Psoas muscle (tissue), 8 donors: ENCODE measurements at places on chromosomes 4 and X. TPM values are rescaled to one million over a fixed set of nuclear protein-coding genes. Genes with fewer than 3 reads are reported as not detected.

- no peaks in the 10 kb centered on the region for H3K4me1 ChIP-seq
- no peaks in the 10 kb centered on the region for H3K27me3 ChIP-seq
- no peaks in the 10 kb centered on the region for H3K36me3 ChIP-seq
- H3K27ac ChIP-seq: no peak overlapping the region
- no peak overlapping the region for H3K4me3 ChIP-seq
- no peak for DNase-seq
Measured at GRCh38 chr4:73864365-73864764, 4.8 kb upstream of the CXCL1 start.

- no peak overlapping the region for H3K27ac ChIP-seq
- no peaks in the 10 kb centered on the region for H3K36me3 ChIP-seq
Measured at GRCh38 chr4:10552591-10553280, 95.5 kb upstream of the ZNF518B start.

- no peaks in the 10 kb centered on the region for H3K4me1 ChIP-seq
- H3K36me3 ChIP-seq: no peaks in the 10 kb centered on the region
- DNase-seq: no peak
- no peak overlapping the region for H3K27ac ChIP-seq
Measured at GRCh38 chr4:36088542-36088941, 155.8 kb downstream of the ARAP2 start.

GRCh38 chr4:70515367-70516250 lies 2.8 kb upstream of the AMTN start:
- H3K27me3 ChIP-seq: no peaks in the 10 kb centered on the region
- no peak overlapping the region for H3K27ac ChIP-seq
- no peak for DNase-seq
- no peak overlapping the region for H3K4me3 ChIP-seq
- H3K4me1 ChIP-seq: no peaks in the 10 kb centered on the region

DNA sequence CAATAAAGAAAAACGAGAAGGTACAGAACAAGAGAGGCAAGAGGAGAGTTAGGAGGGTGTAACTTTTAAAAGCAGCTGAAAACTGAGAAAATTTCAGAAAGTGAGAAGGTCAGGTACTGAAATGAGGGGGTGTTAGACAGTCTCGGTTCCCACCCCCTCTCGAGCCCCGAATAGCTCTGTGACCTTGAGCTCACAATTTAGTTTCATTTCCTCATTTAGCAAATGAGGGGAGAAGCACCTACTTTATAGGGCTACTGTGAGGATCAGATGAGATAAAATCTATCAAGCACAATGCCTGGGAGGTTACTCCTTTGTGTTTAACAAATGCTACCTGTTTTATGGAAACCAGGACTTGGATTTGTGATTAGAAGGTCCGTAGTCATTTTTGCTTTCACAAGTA lies 4.9 kb downstream of the UGT8 start:
- DNase-seq: no peak
- H3K27ac ChIP-seq: no peak overlapping the region
- no peaks in the 10 kb centered on the region for H3K27me3 ChIP-seq
- H3K4me1 ChIP-seq: no peaks in the 10 kb centered on the region
- no peak overlapping the region for H3K4me3 ChIP-seq

SLC2A9 gene
- 2.4 TPM for total RNA-seq

GRCh38 chr4:54077812-54078211 lies 13.4 kb upstream of the CHIC2 start:
- no peak for DNase-seq
- no peak overlapping the region for H3K4me3 ChIP-seq
- H3K27ac ChIP-seq: no peak overlapping the region

POU3F4 gene
- total RNA-seq: not detected

DNA sequence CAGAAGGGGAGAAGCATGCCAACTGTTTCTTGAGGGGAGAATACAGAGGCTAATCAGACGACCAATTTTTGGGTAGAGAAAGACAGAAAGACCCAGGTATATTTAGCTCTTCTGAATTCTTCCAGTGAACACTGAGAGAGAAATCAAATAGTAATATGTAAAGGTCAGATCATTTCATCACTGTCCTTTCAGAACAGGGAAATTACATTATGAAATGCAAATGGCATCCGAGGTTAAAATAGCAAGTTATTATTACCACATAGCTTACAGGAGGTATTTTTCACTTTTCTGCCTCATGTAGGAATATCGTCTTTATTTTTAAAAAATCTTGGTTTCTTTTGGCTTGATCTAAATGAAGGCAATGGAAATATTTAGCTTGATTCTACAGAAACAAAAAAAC lies 18.0 kb downstream of the GABRB1 start:
- H3K36me3 ChIP-seq: no peaks in the 10 kb centered on the region
- H3K4me3 ChIP-seq: no peak overlapping the region
- no peak for DNase-seq
- no peak overlapping the region for H3K27ac ChIP-seq
- no peaks in the 10 kb centered on the region for H3K27me3 ChIP-seq
- H3K4me1 ChIP-seq: no peaks in the 10 kb centered on the region

DNA sequence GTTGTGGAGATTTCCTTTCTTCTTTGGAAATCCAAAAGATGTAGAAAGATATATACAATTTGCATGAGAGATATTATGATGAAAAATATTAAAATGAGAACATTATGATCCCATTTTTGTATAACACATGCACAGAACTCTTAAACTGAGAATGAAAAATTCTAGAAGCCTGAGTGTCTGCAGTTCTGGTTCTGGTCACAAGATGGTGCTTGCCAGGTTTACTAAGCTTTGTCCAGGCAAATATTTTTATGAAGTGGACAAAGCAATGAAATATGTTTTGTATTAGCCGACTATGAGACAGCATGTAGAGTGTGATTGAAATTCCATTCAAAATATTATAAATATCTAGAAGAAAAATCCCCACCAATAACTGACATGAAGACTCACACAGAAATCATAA lies 2.2 kb downstream of the PWWP3B start:
- no peaks in the 10 kb centered on the region for H3K36me3 ChIP-seq
- H3K27ac ChIP-seq: no peak overlapping the region
- no peak for DNase-seq
- no peaks in the 10 kb centered on the region for H3K27me3 ChIP-seq
- H3K4me1 ChIP-seq: no peaks in the 10 kb centered on the region

- H3K36me3 ChIP-seq: no peaks in the 10 kb centered on the region
- H3K27ac ChIP-seq: no peak overlapping the region
- no peaks in the 10 kb centered on the region for H3K4me1 ChIP-seq
- DNase-seq: no peak
- H3K4me3 ChIP-seq: no peak overlapping the region
Measured at GRCh38 chrX:1480082-1480785, 27.5 kb upstream of the ASMTL start.

DNA sequence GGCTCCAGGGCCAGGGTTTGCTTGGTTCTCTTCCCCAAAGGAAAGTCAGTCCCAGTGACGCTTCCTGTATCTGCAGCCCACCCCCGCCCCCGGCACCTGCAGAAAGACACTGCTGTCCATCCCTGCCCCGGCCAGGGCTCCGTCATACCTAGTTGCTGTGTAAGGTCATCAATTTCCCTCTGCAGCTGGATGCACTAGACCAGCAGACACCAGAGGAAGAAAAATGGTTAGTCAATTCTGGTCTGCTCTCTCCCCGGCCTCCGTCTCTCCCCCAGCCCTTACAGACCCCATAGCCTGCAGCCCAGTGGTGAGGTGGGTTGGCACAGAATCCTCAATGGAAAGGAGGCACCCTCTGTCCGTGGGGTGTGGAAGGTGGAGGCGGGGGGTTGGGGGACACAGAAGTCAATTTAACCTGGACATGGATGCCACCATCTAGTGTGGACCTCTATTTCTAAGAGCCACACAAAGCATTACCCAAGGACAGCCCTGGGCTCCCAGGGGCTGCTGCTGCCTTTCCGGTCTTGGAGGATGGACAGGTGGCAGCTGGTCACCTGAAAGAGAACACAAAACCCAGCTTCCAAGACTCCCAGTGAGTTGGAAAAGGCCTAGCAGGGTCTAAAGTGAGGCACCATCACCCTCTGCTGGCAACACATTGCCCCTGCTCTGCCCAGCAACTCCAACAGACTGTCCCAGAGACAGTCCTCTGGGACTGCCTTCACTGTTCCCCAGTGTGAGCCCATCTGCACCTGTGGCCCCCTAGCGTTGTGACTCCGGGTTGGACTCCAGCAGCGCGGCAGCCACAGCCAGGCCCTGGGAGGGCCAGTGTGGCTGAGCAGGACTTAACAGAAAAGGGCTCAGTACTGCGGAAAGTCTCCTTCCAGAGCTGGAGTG lies 40.2 kb upstream of the NHSL2 start:
- no peak for DNase-seq
- H3K27ac ChIP-seq: no peak overlapping the region
- H3K36me3 ChIP-seq: no peaks in the 10 kb centered on the region
- H3K27me3 ChIP-seq: no peaks in the 10 kb centered on the region

SLITRK2 gene
- 0.06 TPM for total RNA-seq

SCML2 gene
- total RNA-seq: 1.6 TPM
